ENCODE measurements at places on chromosomes 7 and 10.

- DNase-seq, result no peak
Observed at GRCh38 chr7:28830846-28831245, 127.3 kb downstream of the TRIL start.

DNA sequence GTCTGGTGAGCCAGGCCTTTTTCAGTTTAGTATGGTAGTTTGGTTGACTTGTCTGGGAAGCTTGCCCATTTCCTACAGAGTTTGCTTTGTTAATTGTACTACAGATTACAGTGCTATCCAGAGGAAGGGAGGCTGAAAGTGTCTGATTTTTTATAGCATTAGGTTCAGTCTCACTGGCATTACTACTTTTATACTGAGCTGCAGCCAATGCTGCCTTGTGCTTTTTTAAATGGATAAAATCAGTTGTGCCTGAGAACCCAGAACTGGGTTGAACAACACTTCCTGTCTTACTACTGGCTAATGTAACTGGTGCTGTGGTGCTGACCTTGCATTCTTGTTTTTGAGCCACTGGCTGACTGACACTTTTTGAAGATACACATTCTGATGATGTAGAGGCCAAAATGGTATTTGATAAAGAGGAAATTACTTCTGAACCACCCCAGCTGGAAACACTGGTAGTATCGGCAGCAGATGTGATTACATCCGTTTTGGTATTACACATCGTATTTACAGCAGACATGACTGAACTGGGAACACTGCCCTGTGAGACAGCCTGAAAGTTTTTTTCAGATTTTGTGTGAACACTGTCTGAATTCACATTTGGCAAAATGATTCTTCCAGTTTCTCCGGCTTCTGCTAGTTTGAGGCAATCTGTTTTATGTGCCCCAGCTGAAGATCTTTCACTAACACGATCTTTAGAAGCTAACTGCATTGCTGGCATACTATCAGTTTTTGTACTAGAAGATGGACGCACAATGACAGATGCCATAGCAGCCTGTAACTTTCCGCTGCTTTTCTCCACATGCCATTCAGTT is 74.1 kb downstream of the NRBF2 start:
- no peak for DNase-seq

DNA sequence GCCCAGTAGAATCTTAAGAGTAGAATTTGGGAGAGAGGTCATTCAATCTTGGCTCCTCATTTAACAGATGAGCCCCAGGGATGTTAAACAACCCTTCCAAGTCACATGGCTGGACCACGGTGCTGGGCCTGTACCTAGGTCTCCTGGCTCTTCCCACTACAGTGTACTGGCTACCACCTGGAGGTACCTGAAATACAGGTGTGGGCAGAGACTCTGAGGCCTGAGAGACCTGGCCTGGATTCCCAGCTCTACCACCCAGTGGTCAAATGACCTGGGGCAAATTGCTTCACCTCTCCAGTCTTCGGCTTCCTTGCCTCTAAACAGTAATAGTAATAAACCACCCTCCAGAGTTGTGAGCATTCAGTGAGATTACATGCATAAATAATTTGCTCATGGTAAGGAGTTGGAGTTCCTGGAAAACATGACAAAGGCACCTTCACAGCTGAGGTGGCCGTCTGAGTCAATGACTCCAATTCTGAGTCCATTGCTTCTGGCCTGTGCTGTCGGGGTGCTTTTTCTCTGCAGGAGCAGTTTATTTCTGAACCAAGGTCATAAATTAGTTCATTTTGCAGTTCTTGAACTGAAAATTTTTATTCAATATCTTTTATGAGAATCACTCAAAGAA is 2.7 kb downstream of the GOT1 start:
- no peak for DNase-seq

DNA sequence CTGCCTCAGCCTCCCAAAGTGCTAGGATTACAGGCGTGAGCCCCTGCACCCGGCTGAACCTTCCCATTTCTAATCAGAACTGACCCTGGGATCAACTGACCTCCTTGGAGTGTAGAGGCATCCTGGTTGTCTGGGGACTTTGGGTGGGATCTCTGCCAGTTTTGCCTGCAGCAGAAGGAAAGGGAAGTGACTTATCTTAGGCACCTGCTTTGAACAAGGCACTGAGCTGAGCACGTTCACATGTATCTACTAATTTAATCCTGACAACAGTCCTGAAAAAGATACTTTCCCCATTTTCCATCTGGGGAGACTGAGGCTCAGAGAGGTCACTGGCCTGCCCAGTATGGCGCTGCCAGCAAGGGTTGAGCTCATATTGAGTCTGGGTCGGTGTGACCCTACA is 153.4 kb downstream of the CUX1 start:
- DNase-seq, result no peak

DNA sequence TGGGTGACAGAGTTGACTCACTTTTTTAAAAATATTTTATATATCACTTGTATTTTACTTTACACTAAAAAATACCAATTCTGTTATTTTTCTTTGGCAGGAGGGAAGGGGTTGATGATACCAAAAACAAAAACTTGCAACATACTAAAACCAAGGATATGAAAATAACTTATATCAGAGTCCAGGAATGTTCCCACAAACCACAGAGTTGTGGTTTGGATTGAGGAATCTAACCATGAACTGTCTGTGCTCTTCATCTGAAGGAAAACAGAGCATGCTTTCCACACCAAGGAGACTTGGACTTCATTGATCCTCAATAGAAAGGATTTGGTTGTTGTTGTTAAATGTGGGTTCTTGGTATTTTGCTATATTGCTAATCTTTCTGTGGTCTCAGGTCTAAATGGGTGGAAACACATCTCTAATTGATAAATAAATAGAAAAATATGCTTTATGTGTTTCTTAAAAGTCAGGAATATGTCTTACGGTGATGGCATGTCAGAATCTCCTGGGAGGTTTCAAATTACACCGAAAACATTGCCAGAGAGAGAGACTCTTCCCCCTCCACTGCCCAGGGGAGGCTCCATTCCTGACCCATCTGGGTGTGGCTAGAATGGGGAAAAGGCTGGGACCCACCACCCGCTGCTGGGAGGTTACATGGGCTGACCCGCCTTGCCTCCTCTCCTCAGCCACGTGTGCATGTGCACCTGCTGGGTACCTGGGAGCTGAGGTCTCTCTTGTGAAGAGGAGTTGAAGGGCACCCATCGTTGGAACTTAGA is 46.9 kb upstream of the STK17A start:
- DNase-seq, result no peak

DNA sequence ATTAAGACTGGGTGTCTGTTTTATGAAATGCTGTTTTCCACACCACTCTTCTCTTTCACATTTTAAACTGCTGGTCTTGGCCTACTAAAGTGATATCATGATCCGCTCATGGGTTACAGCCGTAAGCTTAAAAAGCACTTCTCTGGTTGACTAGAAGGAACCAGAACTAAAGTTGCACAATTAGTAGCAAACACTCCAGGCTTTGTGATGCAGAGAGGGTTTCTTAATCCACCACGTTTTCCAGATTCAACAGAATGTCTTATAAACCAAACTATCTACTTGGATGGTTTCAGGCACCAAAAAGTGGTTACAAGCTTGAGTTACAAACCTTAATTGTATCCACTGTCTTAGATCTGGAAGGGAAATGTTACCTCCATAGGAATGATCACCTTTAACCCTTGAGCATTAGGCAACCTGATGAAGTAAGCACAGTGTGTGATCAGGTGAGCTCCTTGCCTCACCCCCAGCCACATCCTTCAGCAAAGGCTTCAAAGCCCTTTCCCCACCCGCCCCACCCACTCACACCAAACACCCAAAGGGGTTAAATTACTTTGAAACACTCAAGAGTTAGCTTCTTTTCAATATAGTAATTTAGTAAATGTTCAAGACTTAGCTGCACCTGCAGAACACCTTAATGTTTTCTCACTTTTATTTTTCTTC is 3.5 kb downstream of the ELMO1 start:
- no peak for DNase-seq

DNA sequence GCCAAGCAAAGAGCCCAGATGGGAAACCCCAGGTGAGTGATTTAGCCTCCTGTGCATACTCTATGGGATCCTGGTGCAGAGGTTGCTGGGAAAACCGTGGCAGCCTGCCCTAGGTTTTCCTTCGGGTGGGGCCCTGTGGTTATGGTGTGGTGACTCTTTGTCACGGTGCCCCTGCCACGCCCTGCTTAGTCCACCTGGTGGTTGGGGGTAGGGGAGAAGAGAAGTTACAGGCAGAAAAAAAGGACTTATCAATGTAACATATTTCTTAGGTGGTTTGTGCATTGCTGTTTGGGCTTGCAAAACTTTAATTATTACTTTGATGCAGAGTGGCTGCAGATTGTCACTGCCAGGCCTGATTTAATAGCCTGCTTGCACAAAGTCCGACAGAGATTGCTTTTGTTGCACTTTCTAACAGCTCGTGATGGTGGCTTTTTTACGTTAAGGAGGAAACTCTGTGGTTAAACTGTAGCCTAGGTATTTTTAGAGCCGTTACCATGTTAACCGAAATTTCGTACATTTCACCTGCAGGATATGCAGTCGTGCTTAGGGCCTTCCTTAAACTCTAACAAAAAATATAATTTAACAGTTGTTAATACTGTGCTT is 197.4 kb downstream of the RNLS start:
- no peak for DNase-seq

GRCh38 chr7:115505136-115505535 is 525.4 kb downstream of the TFEC start:
- no peak for DNase-seq

- DNase-seq, result no peak
Observed at GRCh38 chr10:132881186-132881920, 61.0 kb downstream of the CFAP46 start.

- DNase-seq, result no peak
Observed at GRCh38 chr10:79024720-79025198, 44.0 kb upstream of the ZMIZ1 start.

GRCh38 chr10:124842721-124843120 is 41.1 kb downstream of the ABRAXAS2 start:
- no peak for DNase-seq

DNA sequence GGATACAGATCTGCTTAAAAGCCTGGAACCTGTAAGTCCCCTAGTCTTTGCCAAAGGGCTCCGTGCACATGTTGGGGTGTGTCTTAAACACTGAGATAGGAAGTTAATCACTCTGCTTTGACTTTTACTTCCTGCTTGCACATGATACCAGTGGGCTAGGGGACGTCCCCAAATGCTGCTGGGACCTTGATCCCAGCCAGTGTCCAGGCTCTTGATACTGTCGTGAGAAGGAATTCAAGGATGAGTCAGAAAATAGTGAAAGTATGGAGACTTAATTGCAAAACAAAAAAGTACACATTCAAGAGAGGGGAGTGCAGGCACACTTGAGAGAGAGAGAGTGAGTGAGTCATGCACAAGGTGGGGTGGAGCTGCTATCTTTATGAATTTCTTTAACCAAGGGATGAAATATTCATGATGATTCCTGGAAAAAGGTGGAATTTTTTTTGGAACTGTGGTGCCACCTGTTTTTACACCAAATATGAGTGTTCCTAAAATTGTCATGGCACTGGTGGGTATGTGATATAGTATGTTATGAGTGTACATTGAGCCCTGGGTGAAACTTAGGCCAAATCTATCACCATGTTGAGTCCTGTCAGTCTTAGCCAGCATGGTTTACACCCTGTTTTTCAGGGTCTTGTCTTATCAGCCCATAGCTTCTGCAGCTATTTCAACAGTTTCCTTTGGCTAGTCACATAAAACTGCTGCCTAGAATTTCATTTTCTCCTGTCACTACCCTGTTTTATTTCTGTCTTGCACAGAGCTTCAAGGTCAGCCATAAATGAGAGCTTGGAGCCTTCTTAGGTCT is 88.3 kb upstream of the CYP26C1 start:
- no peak for DNase-seq

DNA sequence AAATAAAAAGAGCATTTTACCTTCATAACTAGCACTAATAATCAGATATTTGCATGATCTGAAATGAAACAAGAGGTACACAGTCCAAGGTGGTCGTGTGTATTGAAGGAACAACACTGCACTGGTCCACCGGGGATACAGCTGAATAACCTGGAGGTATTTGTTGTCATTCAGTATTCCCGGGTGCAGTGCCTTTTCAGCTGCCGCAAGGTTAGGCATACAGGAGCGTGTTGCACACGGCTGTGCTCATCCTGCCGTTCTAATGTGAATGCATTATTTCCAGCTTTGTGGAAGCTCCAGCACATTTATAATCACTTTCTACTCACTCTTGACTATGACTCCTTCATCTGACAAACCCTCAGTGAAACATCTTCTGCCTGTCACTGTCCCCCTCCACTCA is 377.8 kb downstream of the GFRA1 start:
- DNase-seq, result no peak

DNA sequence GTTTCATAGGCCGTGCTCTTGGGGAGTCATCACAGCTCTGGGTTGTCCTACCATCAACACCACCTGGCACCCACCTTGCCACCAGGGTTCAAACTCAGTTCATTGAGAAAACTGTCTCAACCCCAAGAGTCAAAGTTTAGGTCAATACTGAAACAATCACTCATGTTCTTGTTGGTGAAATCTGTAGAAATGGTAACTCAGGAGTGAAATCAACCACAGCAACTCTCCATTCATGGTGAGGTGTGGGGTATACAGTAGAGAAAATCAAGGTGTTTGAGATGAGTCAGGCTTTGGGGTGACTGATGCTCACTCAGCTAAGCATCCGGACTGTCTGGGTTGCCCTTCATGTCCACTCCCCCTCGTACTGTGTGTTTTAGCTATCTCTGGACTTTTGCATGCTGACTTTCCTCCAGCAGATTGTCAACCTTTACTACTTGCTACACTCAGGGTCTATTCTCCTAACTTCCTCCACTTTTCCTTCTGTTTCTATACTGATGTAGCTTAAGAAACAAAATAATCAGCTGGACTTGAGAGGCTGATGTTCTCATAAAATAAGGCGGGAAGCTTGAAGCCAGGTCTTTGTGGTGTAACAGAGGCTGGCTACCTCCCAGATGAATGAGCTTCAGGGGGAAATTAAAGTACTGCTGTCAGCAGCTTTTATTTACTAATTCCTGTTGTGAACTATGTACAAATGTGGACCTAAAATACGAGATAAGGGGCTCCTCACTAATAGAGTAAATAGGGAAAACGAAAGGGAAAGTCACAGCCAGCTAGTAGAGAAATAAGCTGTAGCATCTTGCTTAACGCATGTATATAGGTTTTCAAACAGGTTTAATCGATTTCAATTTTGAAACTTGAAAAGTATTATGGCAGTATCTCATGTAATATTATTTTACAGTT is 173.6 kb upstream of the AKR1E2 start:
- no peak for DNase-seq

DNA sequence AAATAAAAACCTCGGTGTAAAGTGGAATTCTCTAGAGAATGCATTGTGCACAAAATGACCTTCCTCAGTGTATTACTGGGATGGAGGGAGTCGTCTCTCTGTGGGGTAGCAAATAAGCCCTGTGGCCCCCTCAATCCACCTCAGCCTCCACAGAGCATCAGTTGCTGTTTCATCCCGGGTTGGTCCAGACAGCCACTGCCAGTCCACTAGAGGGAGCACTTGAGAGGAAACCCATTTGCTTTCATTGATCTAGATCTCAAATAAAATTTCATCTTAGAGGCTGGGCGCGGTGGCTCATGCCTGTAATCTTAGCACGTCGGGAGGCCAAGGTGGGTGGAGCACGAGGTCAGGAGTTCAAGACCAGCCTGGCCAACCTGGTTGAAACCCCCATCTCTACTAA is 1128.7 kb downstream of the CNTNAP2 start:
- peak; percentile 4 for DNase-seq

GRCh38 chr10:99775850-99776249 is 6.6 kb upstream of the ABCC2 start:
- no peak for DNase-seq

- no peak for DNase-seq
Observed at GRCh38 chr7:134992626-134993179, 6.4 kb downstream of the AGBL3 start.
